Esophagus squamous epithelium (tissue), 5 donors: ENCODE measurements at places on chromosomes 1 and 21.

DNA sequence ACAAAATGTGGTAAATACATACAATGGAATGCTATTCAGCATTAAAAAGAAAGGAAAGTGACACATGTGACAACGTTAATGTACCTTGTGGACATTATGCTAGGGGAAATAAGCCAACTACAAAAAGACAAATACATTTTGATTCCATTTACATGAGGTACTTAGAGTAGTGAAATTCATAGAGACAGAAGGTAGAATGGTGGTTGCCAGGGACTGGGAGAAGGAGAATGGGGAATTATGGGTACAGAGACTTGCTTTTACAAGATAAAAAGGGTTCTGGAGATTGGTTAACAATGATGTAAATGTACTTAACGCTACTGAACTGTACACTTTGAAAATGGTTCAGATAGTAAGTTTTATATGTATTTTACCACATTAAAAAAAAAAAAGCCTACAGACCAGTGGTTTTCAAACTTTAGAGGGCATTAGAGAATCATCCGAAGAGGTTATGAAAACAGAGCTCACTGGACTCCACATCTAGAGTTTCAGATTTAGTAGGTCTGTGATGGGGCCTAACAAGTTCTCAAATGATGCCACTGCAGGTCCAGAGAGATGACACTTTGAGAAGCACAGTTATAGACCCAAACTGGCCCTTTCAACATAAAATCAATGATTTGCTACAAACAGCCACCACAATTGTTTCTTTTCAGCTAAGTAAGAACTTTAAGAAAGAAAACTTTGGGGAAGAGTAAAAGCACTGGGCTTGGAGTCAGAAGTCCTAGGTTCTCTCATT lies 9.6 kb upstream of the ADCY10 start:
- DNase-seq = no peak

DNA sequence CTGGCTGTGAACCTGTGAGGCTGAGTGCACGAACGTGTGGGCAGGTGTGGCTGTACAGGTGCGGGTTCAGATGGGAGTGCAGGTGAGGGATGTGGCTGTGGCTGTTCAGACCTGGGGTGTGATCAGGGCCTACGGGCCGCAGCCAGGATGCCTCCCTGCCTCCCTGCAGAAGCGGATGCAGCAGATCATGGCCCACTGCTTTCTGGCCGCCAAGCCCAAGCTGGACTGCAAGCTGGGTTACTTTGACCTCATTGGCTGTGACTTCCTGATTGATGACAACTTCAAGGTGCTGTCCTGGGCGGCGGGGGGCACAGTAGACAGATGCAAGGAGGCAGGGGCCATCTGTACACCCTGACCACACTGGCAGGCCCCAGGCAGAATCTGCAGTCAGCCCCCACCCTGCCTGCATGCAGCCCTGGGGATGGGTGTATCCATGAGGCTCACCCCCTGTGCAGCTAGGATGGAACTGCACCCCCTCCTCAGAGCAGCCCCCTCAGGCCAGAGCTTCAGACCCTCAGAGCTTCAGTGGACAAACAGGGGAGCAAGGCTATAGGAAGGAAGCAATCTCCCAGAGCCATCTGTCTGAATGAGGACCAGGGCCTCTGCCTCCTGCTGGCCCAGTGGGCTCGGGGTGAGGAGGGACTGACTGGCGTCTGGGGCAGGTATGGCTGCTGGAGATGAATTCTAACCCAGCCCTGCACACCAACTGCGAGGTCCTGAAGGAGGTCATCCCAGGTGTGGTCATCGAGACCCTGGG lies 9.8 kb downstream of the TNFRSF18 start:
- no peak for DNase-seq

DNA sequence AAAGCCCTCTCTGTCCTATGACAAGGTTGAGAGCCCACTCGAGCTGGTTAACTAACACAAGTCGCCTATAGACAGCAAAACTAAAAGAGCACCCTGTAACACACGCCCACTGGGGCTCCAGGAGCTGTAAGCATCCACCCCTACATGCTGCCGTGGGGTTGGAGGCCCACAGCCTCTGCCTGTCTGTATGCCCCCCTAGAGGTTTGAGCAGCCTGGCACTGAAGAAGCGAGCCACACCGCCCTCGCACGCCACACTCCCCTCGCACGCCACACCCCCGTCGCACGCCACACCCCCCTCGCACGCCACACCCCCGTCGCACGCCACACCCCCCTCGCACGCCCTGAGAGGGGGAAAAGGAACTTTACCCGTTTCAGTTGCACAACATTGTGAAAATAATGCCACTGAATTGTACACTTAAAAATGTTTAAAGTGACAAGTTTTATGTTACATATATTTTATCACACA lies 13.2 kb upstream of the HMGCL start:
- DNase-seq = peak; percentile 16

- no peak for DNase-seq
Observed at GRCh38 chr1:199272628-199273086, 633.8 kb downstream of the PTPRC start.

DNA sequence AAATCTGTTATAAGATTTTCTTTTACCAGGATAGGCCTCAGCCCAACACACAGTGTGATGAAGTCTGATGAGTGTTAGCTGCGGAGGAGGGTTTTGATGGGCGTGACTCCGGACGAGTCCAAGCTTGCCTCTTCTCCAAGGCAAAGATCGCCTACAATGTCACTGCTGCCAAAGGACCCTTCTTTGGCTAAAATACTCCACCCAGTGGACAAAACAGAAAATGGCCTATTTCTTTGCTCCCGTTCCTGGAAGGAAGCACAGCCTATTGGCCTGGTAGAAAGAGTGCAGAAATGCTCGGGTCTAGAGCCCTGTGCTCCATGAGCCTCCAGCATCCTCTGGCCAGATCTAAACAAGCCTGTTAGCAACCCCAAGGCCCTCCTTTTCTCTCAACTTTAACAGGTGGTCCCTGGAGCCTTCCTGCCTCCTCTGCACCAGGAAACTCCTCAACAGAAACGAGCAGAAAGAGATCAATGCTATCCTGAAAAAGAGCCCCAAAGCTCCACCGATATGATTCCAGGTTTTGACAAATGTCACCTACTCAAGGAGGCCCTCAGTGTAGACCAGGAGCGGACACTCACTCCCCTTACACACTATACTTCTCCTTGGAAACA lies 3.4 kb upstream of the CASQ2 start:
- DNase-seq = no peak

DNA sequence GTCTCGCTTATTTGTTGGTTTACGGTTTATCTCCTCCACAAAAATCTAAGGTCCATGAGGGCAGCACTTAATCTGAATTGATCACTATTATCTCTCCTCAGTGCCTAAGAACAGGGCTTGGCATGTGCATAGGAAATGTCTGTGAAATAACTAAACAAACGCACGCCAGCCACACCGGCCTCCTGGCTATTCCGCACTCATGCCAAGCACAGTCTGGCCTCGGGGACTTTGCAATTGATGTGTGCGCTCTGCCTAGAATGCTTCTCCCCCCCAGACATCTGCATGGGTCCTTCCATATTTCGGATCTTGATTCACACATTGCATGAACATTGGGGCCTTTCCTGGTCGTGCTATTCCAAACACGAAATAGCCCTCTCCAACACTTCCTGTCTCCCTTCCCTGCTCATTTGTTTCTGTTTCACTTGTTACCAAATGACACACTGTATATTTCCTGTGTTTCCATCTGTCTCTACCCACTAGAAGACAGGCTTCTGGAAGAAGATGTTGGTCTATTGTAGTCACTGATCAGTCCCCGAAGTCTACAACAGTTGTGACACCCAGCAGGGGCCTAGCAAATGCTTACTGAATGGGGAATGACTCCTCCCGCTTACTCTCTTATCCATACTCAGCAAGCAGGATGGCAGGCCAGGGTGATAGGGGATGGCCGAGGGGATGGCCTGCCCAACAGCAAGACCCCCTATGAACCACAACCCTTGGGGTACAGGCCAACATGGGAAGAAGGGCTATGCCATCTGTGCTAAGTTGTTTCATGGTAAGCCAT lies 93.9 kb downstream of the GLIS1 start:
- no peak for DNase-seq

- DNase-seq = no peak
Observed at GRCh38 chr1:228810878-228811711, 75.8 kb downstream of the RHOU start.

DNA sequence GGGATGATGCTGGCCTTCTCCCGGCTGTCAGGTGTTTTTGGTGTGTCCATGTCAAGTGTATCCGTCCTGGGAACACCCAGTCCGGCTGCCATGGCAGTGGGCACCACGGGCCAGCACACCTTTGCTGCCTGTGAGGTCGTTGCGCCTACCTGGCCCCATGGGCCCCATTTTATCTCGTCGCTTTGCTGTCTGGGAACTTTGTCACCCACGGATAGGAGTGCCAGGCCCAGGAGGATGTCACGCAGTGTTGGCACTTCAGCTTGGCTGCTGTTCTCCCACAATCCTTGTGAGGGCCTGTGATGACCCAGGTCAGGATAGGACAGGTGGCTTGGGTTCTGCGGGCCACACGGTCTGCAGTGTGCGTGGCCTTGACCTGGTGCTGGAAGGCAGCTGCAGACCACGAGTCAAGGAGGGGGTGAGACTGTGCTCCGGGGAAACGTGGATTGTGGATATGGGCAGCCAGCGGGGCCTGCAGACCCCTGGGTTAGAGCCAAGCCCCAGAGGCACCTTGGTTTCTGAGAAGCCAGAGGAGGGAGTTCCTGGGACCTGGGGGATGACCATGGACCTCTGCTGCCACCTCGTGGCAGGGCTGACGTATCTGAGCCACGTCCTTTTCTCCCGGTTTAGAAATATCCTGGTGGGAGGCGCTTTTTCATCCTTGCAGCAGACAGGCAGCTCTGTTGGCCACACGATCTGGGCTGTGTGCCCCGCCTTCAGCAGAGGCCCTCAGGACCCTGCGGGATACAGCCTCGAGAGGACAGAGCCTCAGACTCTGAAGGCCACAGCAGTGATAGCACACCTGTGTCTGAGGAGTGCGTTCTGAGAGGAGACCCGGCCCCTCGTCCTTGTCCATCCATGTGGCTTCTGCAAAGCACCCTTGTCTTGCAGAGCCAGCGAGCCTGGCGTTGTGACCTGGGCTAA lies 161.1 kb upstream of the COL6A1 start:
- no peak for DNase-seq

GRCh38 chr1:32273391-32274208 lies 18.3 kb upstream of the HDAC1 start:
- no peak for DNase-seq

DNA sequence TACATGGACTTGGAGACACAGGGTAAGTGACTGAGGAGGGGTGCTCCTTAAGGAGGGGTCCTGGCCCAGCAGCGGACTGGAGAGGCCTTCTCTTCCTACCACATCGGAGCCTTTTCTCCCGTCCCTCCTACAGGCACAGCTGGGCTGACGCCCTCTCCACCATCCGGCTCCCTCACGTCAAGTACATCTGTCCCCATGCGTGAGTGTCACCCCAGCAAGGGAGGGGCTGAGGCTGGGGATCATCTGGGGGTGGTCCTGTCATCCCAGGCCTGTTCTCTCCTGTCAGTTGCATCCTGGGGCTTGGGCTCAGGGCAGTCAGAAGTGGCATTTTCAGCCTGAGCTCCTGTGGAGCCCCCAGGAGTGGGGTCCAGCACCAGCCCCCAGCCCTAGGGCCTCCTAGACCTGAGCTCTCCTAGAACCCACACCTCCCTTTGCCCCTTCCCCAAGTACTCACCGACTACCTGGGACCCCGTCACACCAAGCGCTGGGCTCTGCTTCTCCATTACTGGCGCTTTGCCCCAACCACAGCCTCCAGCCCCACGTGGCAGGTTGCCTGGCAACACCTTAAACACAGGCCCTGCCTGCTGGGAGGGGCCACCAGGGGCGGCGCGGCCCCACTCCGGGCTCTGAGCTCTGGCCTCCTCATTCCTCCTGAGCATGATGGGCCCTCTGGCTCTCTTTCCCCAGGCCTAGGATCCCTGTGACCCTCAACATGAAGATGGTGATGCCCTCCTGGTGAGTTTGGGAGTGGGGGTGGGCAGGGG lies 2.3 kb downstream of the LYPLA2 start:
- no peak for DNase-seq

GRCh38 chr1:194862129-194862528 lies 1675.7 kb upstream of the B3GALT2 start:
- DNase-seq = no peak

DNA sequence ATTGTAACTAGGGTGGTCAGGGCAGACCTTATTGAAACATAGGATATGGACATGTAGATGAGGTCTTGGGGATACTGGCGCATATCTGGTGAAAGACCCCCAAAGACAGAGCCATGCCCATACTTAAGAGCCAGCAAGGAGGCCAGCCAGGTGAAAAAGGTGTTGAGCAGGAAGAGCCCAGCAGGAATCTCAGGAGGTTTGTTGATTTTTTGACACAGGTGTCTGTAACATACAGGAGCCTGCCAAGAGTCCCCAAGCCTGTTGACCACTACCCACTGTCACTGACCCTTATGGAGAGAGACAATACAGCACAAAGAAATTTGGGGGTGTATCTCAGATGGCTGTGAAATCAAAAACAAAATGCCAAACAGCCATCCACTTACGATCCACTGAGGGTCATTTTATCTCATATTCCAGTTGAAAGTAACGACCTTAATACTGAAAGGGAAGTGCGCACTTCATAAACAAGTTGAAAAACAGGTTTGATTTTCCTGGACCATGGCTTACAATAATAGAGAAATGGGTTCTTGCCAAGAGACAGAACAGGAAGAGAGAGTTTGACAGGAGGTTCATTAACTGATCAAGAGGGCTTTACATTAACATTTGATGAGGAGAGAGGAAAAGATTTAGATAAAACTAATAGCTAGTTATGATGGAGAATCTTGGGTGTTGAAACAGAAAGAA lies 163.6 kb downstream of the GLUL start:
- no peak for DNase-seq

DNA sequence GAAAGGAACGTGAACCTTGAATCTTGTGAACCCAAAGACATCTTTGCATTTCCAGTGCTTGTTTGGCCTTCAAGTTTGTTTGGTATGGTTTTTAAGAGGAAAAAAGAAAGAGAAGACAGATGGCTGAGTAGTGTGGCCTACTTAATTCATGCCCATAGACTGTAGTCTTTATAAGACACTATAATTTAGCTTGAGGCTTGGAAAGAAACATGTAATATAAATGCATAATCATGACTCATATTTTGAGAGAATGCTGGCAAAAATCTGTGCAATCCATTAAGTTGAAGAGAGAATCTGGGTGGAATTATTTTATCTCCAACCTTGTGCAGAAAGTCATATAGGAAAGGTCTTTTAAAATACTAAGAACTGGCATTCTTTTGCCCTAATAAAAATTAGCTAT lies 179.3 kb downstream of the SIPA1L2 start:
- no peak for DNase-seq

GRCh38 chr1:243663651-243664050 lies 186.4 kb downstream of the AKT3 start:
- DNase-seq = no peak

GRCh38 chr1:220556641-220557040 lies 28.7 kb downstream of the MARK1 start:
- no peak for DNase-seq
